ENCODE measurements at places on chromosomes 2 and 18. TPM values are rescaled to one million over a fixed set of nuclear protein-coding genes. Genes with fewer than 3 reads are reported as not detected.

The CRYGD gene
- not detected for total RNA-seq

The POTEE gene
- not detected for total RNA-seq

The ALPP gene
- total RNA-seq: not detected

The THOC1 gene
- 50.3 TPM for total RNA-seq

The SERPINB4 gene
- not detected for total RNA-seq

The KLHL41 gene
- total RNA-seq: 1.6 TPM

The DOK6 gene
- total RNA-seq: 1.4 TPM

The REL gene
- total RNA-seq: 14.7 TPM

The COL5A2 gene
- 164 TPM for total RNA-seq

The STPG4 gene
- total RNA-seq: not detected

The AKAIN1 gene
- not detected for total RNA-seq

GRCh38 chr2:193539188-193539587 lies 1344.5 kb upstream of the TMEFF2 start:
- no peaks in the 10 kb centered on the region for H3K4me1 ChIP-seq
- no peaks in the 10 kb centered on the region for H3K27me3 ChIP-seq
- no peaks in the 10 kb centered on the region for H3K36me3 ChIP-seq
- no peak overlapping the region for H3K4me3 ChIP-seq

GRCh38 chr2:188406414-188406813 lies 114.7 kb downstream of the GULP1 start:
- H3K36me3 ChIP-seq: no peaks in the 10 kb centered on the region
- H3K27ac ChIP-seq: no peak overlapping the region
- no peak for DNase-seq
- H3K27me3 ChIP-seq: no peaks in the 10 kb centered on the region
- no peaks in the 10 kb centered on the region for H3K4me1 ChIP-seq

GRCh38 chr2:101140978-101141655 lies 10.1 kb downstream of the TBC1D8 start:
- H3K4me3 ChIP-seq: no peak overlapping the region
- H3K36me3 ChIP-seq: no peaks in the 10 kb centered on the region
- H3K27ac ChIP-seq: no peak overlapping the region
- H3K27me3 ChIP-seq: no peaks in the 10 kb centered on the region
- DNase-seq: no peak

DNA sequence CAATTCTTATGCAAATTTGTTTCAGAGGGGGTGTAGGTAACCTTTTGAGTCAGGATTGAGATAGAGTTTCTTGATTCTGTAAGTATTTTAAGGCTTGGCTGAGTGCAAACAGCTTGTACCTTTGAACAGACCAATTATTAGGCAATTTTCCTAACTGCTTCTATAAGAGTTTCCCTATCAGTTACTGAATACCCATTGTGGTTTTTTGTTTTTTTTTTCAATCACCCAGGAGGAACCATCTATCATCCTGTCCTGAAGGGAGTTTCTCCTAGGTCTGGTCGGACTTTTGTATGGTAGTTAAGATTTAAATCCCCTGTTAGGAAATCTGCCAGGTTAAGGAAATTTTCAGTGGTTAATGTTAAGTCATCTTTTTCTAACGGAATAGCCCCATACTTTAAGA lies 319.4 kb upstream of the SLC39A10 start:
- H3K4me3 ChIP-seq: no peak overlapping the region
- H3K4me1 ChIP-seq: no peaks in the 10 kb centered on the region
- no peaks in the 10 kb centered on the region for H3K27me3 ChIP-seq
- no peaks in the 10 kb centered on the region for H3K36me3 ChIP-seq
- H3K27ac ChIP-seq: no peak overlapping the region

DNA sequence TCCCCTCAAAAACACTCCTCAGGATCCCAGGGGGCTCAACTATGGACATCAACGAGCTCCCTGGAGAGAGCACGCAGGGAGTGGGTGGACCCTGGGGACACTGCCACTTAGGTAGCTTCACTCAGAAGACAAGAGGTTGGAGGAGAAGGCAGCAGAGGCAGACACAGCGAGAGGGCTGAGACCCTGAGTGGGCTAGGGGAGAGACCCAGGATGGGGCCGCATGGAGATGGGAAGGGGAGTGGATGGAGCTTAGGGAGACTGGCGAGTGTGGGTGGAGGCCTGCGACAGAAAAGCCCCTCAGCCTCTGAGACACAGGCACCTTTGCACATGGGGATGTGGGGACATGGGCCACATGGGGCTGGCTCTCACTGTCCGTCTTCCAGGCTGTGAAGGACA lies 70.9 kb downstream of the ASB1 start:
- H3K27ac ChIP-seq: no peak overlapping the region
- no peak for DNase-seq
- no peak overlapping the region for H3K4me3 ChIP-seq

- DNase-seq: no peak
- H3K4me1 ChIP-seq: peaks cover 71% of the 10 kb centered on the region
- H3K36me3 ChIP-seq: no peaks in the 10 kb centered on the region
- H3K4me3 ChIP-seq: no peak overlapping the region
- no peaks in the 10 kb centered on the region for H3K27me3 ChIP-seq
These were observed 116.1 kb downstream of the SPTBN1 start for GRCh38 chr2:54572262-54572635.

DNA sequence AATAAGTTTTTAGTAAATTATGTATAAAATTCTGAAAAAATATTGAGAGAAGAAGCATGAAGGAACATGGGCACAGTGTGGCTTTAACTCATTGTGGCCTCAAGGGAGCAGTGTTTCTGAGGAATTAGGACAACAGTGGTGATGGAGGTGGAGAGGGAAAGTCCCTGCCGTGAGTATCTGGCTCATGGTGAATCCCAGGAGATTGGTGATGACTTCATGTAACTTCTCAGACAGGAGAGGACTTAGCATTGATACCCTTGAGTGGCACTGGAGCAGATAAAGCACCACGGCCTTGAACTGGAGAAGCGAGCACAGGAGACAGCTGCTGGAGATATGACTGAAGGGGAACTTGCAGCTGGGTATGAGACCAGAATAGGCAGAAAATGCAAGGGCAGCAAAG lies 35.0 kb upstream of the LRP1B start:
- no peaks in the 10 kb centered on the region for H3K36me3 ChIP-seq
- no peak overlapping the region for H3K27ac ChIP-seq
- no peak for DNase-seq
- no peaks in the 10 kb centered on the region for H3K27me3 ChIP-seq
- no peaks in the 10 kb centered on the region for H3K4me1 ChIP-seq
- no peak overlapping the region for H3K4me3 ChIP-seq

DNA sequence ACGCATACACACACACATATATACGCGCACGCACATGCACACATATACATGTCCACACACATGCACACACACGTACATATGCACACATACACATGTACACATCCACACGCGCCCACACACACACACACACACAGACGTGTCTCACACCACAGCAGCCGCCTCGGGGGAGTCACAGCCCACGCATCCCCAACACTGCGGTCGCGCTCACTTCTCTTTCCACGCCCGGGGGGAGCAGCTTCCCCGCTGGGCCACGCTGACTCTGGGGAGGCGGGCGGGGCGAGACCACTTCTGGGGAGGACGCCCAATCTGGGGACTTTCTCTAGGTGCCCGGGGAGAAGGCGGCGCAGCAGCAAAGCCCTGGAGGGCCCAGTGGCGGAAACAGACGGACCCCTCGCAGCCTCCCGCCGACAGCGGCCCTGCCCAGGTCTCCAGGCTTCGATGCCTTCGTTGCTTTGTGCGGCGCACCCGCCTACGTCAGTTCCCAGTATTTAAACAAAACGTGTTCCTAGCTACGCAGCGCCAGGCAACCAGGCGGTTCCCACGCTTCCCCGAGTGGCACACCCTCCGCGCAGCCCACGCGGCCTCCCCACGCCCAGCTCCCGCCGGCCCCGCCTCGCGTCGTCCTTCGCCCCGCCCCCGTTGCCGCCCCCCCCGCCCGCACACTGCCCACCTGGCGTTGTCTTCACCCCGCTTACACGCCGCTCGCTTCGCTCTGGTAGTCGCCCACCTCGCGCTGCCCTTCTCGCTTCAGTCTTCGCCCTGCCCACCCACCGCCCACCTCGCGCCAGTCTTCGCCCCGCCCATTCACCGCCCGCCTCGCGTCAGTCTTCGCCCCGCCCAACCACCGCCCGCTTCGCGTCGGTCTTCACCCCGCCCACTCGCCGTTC lies 810 bp upstream of the RBFA start:
- no peaks in the 10 kb centered on the region for H3K36me3 ChIP-seq

DNA sequence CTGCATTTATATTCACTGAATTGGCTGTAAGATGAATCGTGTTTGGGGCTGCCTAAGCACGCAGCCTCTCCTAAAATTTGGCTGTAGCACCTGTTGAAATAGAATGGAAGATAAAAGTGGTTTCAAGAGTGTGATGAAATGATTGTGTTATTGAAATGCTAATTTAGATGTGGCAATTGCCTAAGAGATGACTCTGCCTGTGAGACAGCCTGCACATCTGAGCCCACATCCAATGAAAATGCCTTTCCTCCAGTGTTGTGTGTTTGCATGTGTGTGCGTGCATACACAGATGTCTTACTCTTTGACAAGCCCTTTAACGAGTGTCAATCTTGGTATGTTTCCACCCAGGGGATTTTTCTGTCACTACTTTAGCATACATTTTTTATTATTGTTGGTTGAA lies 346.9 kb downstream of the MEIS1 start:
- H3K27me3 ChIP-seq: no peaks in the 10 kb centered on the region
- no peaks in the 10 kb centered on the region for H3K36me3 ChIP-seq
- no peaks in the 10 kb centered on the region for H3K4me1 ChIP-seq
- H3K27ac ChIP-seq: no peak overlapping the region
- H3K4me3 ChIP-seq: no peak overlapping the region

DNA sequence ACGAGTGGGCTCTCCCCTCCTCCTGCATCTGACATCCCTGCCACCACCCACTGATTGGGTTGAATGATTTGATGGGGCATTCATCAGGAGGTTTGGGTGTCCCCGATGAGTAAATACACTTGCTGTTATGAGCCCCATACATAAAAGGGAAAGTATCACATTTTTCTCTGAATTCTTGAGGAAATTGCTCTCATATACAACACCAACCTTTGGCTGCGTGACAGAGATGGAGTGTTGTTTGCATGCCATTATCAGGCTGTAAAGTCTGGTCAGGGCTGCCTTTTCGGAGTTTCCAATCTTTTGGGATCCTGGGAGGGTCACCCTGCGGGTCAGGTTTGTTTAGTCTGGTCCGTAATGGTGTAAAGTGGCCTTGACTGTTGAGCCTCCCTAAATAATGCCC lies 227.9 kb upstream of the SPRED2 start:
- no peak overlapping the region for H3K4me3 ChIP-seq
- no peak for DNase-seq
- no peak overlapping the region for H3K27ac ChIP-seq

DNA sequence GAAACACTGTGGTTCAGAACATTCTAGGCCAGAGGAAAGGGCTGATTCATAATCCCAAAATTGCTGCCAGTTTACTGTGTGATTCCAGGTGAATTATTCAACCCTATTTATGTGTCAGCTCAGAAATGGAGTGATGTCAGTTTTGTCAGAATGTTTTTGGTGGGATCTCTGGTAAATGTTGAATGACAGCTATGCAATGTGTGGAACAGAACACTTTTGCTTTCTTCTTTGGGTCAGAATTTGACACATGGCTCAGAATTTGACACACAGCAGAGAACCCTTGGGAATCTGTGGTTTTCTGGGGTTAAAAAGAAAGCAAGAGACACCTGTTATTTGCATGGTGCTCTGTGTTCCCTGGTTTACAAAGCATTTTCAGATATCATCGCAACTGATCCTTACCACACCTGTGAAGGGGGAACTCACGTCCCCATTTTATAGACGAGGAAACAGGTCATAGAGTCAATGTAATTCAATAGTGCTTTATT lies 1.6 kb upstream of the MTA3 start:
- H3K27me3 ChIP-seq: no peaks in the 10 kb centered on the region
- H3K36me3 ChIP-seq: no peaks in the 10 kb centered on the region
- H3K4me3 ChIP-seq: no peak overlapping the region
- peak overlapping the region; percentile 97 for H3K27ac ChIP-seq
- DNase-seq: no peak

DNA sequence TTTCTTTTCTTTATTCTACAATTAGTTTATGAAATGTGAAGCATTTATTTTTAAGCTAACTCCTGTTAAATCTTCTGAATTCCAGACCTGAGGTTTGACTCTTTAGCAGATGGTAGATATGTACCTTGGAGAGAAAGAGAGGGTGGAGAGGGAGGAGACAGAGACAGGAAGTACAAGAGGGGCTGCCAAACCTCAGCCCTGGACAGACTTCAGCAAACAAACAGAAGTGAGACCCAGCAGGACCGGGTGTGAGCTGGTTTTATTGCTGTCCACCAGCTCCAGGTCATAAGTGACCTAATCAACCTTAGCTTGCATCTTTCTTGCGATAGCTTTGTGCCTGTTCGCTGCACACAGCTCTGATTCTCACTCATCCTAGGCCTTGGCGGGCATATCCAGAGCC lies 168.6 kb downstream of the CNTNAP5 start:
- no peaks in the 10 kb centered on the region for H3K4me1 ChIP-seq
- H3K4me3 ChIP-seq: no peak overlapping the region
- DNase-seq: no peak
- no peaks in the 10 kb centered on the region for H3K36me3 ChIP-seq
- H3K27me3 ChIP-seq: no peaks in the 10 kb centered on the region

DNA sequence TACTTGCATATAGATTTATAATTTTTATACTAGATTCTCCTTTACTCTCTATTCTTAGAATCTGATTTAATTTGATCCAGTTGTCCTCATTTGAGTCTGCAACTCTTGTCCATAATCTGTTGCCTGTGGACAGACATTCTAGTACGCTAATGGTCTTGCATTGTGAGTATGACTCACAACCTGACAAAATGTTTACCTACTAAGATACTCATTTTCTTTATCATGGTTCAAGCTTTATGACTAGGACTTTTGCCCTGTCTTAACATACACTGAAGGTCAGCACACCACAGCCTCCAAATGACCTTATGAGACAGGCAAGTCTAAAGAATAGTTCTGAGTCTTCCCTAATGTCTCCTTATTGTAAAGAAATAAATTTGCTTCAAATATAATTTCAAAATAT lies 142.3 kb upstream of the CDH7 start:
- no peaks in the 10 kb centered on the region for H3K27me3 ChIP-seq
- no peaks in the 10 kb centered on the region for H3K4me1 ChIP-seq
- no peak overlapping the region for H3K27ac ChIP-seq

DNA sequence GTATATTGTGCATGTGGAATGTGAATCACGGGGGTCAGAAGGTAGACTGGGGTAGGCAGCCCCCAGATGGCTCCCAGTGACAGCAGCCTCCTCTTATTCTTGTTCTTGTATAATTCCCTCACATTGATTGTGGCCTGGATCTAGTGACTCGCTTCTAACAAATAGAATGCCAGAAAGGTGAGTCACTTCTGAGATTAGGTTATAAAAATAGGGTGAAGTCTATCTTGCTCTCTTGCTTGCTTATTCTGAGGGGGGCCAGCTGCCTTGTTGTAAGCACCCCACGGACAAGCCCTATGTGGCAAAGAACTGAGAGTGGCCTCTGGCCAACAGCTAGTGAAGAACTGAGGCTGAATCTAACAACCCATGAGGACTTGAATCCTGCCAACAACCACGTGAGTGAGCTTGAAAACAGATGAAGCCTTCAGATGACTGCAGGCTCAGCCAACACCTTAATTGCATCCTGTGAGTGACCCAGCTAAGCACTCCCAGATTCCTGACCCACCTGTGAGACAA lies 15.6 kb upstream of the RMND5A start:
- no peaks in the 10 kb centered on the region for H3K27me3 ChIP-seq
- no peak overlapping the region for H3K27ac ChIP-seq
- H3K4me1 ChIP-seq: peaks cover 10% of the 10 kb centered on the region
- no peak for DNase-seq
- no peak overlapping the region for H3K4me3 ChIP-seq

GRCh38 chr2:55038428-55038827 lies 11.8 kb downstream of the RTN4 start:
- H3K27ac ChIP-seq: no peak overlapping the region
- DNase-seq: no peak
- no peaks in the 10 kb centered on the region for H3K4me1 ChIP-seq
- H3K36me3 ChIP-seq: no peaks in the 10 kb centered on the region
